Vagina (tissue), 2 donors: ENCODE measurements at places on chromosomes 5 and 9.

DNA sequence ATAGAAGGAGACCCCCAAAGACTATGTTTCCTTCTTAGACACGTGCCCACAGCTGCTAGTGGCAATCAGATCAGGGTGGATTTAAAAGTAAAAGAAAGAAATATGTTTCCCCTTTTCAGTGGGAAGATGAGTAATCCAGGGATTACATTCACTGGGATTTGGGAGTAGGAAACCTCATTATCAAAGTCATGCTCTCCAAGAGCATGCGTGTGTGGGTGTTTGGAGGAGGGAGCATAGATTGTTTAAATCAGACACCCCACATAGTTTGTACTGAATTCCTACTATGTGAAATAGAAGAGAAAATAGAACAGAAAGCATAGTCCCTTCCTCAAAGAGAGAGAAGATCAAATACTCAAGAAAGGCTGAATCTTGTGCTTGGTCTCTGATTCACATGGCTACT is 65.5 kb upstream of the TBCA start:
- H3K36me3 ChIP-seq, result no peaks in the 10 kb centered on the region
- no peak for DNase-seq
- no peak overlapping the region for H3K4me3 ChIP-seq
- no peaks in the 10 kb centered on the region for H3K27me3 ChIP-seq
- no peaks in the 10 kb centered on the region for H3K4me1 ChIP-seq

GRCh38 chr9:15357050-15357653 is 50.1 kb upstream of the TTC39B start:
- H3K36me3 ChIP-seq, result no peaks in the 10 kb centered on the region
- DNase-seq, result no peak
- H3K4me1 ChIP-seq, result no peaks in the 10 kb centered on the region
- no peak overlapping the region for H3K4me3 ChIP-seq
- H3K27ac ChIP-seq, result no peak overlapping the region
- no peaks in the 10 kb centered on the region for H3K27me3 ChIP-seq

DNA sequence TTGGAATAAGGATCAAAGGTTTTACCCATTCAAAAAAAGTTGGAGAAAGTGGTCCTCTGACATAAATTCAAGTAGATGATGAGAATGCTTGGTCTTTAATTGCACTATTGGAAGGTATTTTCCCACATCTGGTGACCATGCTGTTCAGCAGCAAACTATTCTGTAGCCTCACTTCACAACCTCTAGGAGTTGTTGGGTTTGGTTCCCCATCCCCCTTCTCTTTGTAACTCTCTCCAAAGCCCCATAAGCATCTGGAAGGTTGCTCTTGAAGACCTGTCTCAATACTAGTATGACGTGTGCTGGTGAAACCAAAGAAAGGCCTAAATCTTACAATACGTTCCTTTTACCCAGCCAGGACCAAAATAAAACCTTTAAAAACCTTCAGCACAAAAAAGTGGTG is 8.5 kb downstream of the RGMB start:
- no peaks in the 10 kb centered on the region for H3K27me3 ChIP-seq
- H3K4me1 ChIP-seq, result peaks cover 75% of the 10 kb centered on the region
- DNase-seq, result no peak
- no peak overlapping the region for H3K4me3 ChIP-seq

DNA sequence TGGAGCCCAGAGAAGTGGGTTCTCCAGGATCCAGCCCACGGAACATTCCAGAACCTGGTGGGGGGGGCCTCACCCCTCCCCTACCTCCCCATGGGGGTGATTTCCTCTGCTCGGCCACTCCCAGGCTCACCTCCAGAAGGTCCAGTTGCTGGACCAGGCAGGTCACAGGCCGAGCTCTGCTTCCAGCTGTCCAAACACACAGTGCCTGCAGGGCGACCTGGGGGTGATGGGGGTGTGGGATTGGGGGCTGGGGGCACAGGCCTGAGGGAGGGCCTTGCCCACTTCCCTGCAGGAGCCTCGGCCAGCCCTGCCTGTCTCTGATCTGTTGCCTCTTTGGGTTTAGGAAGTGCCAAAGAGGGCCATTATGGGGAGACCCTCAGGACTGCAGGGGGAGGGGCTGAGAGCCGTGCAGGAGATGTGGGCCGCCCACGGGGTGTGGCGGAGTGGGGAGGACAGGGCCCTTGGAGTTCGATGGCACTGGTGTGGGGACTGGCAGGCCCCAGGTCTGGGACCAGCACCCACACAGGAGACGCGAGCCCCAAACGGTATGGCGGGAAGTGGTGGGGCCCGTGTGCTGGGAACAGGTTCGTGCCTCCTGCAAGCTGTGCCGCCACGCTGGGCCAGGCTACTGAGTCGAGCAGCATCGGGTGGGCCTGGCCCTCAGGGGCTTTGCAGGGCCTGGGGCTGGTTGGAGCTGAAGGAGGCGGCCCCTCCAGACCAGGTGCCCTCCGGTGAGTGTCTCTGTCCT is 45.6 kb upstream of the EGFL7 start:
- no peaks in the 10 kb centered on the region for H3K36me3 ChIP-seq
- H3K27ac ChIP-seq, result no peak overlapping the region
- H3K4me1 ChIP-seq, result peaks cover 58% of the 10 kb centered on the region
- no peaks in the 10 kb centered on the region for H3K27me3 ChIP-seq
- DNase-seq, result no peak

GRCh38 chr5:6432206-6432605 is 16.5 kb upstream of the UBE2QL1 start:
- H3K36me3 ChIP-seq, result no peaks in the 10 kb centered on the region
- H3K27me3 ChIP-seq, result no peaks in the 10 kb centered on the region
- peak; percentile 20 for DNase-seq
- H3K4me1 ChIP-seq, result no peaks in the 10 kb centered on the region
- H3K4me3 ChIP-seq, result no peak overlapping the region

DNA sequence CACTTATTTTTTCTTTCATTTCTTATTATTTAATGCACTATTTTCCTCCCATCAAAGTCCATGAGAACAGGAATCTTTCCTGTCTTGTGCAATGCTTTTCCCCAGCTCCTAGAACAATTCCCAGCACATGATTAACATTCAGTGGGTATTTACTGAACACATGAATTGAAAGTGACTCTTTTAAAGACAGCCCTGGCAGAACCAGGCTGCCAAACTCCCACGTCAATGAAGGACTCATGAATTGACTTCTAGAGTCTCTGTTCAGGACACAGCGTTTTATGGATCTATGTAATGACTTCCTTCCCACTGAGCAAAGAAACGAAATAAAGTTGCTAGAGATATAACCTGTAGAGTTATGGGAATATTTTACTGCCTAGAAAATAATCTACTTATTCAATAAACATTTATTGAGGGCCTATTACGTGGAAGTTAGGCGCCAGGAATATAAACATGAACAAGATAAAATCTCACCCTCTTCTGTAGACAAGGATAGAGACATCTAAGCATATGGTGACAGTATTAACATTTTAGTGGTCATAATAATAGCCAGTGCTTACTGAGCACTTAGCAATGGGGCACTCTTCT is 485.9 kb upstream of the KLF4 start:
- peaks cover 42% of the 10 kb centered on the region for H3K4me1 ChIP-seq
- no peak overlapping the region for H3K4me3 ChIP-seq
- no peak for DNase-seq
- H3K27me3 ChIP-seq, result no peaks in the 10 kb centered on the region
- peak overlapping the region; percentile 67 for H3K27ac ChIP-seq

DNA sequence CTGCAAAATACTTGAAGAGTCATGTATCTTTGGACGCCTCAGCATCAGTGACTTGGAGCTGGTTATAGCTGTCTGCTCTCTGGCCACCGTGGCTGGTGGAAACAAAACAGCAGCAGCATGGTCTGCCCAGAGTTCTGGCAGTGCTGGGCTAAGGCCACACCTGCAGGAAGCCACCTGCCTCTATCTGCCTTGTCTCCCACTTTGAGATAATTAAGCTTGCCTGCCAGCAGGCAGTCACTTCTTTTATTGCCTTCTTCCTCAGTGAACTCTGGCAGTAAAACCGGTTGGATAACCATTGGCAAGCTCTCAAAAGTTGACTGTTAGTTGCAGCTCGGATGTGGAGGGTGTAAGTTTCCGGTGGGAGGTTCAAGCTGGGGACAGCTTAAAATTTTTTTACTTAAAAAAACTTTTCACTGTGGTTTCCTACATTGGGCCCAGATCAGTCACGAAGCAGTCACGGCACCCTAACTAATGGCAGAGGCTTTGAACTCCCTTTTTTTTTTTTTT is 4.9 kb downstream of the SMIM3 start:
- no peaks in the 10 kb centered on the region for H3K36me3 ChIP-seq
- peak overlapping the region; percentile 86 for H3K27ac ChIP-seq
- H3K27me3 ChIP-seq, result no peaks in the 10 kb centered on the region
- no peak overlapping the region for H3K4me3 ChIP-seq
- peaks cover 64% of the 10 kb centered on the region for H3K4me1 ChIP-seq

DNA sequence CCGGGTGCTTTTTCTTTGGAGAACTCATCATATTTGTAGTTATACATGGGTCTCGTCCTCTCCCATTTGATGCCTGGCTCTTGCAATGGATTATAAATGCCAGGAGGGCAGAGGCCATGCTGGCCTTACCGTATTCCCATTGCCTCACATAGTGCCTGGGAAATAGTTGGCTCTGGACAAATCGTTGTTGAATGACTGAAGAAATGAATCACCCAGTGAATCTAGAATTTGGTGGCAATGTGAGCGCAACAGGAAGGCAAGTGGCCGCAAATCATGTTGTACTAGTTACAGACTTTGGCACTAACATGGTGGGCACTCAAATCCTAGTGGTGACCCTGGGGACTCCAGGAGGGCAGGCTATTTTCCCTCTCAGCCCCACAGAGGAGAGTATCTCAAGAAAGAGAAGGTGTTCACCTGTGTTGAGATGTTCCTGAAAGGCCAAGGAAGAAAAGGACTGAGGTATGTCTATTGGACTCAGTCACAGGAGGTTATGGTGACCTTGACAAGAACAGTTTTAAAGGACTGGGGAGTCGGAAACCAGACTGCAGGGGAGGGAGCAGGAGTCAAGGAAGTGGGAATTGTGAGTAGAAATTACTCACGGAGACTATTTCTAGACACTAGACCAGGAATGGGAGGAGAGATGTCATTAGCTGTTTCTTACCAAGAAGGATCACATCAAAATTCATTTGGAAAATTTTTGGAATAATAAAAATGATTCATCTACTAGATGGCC is 61.7 kb upstream of the COL15A1 start:
- H3K27ac ChIP-seq, result no peak overlapping the region
- H3K4me3 ChIP-seq, result no peak overlapping the region
- H3K36me3 ChIP-seq, result no peaks in the 10 kb centered on the region
- peaks cover 38% of the 10 kb centered on the region for H3K4me1 ChIP-seq
- no peaks in the 10 kb centered on the region for H3K27me3 ChIP-seq
- DNase-seq, result peak; percentile 77

GRCh38 chr5:77086689-77087483 is at the start of gene ZBED3:
Gene ZBED3 (minus strand): TSS chr5:77087285. CDS start chr5:77077878, 9,407 bp downstream.
- H3K4me3 ChIP-seq, result peak within 1 kb of the TSS; percentile 79
- DNase-seq, result peak; percentile 92
- peak within 1 kb of the TSS; percentile 83 for H3K27ac ChIP-seq
- no peaks in the 10 kb centered on the region for H3K36me3 ChIP-seq
- H3K27me3 ChIP-seq, result no peaks in the 10 kb centered on the region

- DNase-seq, result no peak
- no peak overlapping the region for H3K27ac ChIP-seq
- H3K27me3 ChIP-seq, result no peaks in the 10 kb centered on the region
- no peak overlapping the region for H3K4me3 ChIP-seq
Observed at GRCh38 chr5:125274211-125274610, 527.8 kb upstream of the ZNF608 start.
